Fibroblast of the conjunctiva (primary cell): ENCODE measurements at places on chromosomes 12 and 14.

DNA sequence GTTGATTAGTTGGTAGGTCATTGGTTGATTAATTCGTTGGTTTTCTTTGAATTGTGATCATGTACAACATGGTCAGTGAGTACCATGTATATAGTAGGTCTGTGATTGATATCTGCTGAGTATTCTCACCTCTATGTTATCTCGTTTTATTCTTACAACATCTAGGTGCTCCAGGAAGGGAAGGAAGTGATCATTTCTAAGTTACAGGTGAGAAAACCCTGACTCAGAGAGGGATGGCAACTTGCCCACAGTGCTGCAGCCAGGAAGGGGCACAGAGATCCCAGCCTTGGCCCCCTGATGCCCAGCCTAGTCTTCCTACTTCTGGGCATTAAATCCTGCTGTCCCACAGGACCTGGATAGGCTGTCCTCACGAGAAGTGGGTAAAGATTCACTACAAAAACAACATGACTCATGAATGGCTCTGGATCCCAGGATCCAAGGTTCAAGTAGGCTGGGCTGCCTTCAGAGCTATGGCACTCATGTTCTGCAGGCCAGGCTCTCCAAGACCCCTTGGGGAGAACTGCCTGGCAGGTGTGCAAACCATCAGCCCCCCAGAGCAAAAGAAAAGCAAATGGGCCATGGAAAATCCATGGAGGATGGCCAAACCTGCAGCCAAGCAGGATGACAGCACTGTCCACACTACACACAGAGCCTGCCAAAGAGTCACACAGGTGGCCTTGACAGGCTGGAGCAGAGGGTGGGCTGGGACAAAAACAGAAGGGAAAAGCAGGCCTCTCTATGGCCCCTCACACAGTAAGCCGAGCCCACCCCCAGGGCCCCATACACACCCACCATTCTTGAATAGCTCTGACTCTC is 146.2 kb downstream of the BCL11B start:
- no peak for DNase-seq

GRCh38 chr12:4421590-4422031 is 24.0 kb downstream of the FGF6 start:
- no peak for DNase-seq

GRCh38 chr12:62656591-62657362 is 190.2 kb downstream of the MON2 start:
- DNase-seq = no peak

DNA sequence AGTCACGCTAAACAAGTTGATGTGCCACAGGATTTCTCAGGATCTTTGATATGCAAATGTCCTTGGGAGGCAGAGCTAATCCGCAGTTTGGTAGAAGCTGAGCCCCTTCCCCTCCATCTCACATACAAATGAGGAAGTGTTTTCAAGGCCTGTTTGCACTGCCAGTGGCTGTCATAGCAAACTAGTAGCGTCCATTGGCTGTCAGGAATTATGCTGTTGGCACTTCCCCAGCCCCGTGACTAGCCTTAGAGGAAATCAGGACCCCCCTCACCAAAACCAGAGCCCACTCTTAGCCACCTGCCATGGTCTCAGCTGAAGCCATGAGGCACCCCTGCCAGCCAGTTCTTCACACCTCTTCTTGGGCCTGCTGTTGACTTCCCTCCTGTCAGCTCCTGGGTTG is 253.9 kb downstream of the CACNA1C start:
- no peak for DNase-seq

- DNase-seq = no peak
Observed at GRCh38 chr14:61503167-61503801, 181.9 kb downstream of the PRKCH start.

- DNase-seq = no peak
Observed at GRCh38 chr12:132662901-132663755, 24.0 kb downstream of the POLE start.

DNA sequence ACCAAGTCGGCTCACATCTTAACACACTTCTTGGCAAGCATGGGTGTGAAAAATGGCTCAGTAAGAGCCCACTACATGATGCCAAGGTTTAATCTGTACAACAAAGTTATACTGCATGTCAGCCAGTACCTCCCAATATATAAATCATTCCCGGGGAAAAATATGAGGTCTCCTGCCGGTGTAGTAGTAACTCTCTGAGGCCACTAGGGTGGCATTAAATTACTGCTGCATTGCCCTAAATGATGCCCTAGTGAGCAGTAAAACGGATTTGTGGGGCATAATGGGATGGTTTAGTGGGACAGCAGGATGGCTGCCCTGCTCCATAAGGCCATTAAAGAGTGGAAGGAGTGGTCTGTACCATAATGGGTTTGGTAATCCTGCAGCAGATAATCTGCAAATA is 267.7 kb downstream of the MED13L start:
- no peak for DNase-seq

GRCh38 chr14:56666294-56666693 is 86.7 kb downstream of the TMEM260 start:
- DNase-seq = no peak

DNA sequence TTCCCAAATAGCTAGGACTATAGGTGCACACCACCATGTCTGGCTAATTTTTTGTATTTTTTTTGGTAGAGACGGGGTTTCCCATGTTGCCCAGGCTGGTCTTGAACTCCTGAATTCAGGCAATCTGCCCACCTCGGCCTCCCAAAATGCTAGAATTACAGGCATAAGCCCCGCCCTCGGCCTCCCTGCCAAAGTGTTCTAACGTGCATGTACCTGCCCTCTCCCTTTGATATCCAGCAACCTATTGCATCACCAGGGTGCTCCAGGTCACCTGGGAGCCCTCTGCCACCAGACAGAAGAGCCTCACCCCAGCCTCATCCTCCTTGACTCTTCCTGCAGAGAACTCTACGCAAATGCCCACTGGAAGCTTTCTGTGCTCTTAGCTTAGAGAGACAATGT is 2.2 kb upstream of the EML1 start:
- DNase-seq = no peak

- DNase-seq = no peak
Observed at GRCh38 chr14:43249116-43249515, 1258.0 kb downstream of the FSCB start.

DNA sequence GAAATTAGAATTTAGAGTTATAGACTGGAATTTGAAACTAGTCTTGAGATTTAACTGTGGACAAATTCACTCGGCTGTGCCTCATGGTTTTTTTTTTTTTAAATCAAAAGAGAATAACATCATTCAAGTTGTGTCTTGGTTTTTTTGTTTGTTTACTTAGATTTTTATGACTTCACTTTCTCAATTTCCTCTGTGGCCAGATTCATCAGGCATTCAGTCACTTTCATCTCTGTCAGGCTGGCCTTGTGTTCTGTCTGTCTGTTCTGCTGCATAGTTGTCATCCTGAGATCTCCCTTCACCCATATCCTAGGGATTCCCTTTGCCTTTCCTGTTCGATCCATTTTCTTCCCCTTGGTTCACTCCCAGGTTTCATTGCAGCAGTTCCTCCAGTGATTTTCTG is 10.0 kb downstream of the MARK3 start:
- DNase-seq = no peak

- no peak for DNase-seq
Observed at GRCh38 chr14:88204221-88204620, 118.8 kb downstream of the KCNK10 start.

DNA sequence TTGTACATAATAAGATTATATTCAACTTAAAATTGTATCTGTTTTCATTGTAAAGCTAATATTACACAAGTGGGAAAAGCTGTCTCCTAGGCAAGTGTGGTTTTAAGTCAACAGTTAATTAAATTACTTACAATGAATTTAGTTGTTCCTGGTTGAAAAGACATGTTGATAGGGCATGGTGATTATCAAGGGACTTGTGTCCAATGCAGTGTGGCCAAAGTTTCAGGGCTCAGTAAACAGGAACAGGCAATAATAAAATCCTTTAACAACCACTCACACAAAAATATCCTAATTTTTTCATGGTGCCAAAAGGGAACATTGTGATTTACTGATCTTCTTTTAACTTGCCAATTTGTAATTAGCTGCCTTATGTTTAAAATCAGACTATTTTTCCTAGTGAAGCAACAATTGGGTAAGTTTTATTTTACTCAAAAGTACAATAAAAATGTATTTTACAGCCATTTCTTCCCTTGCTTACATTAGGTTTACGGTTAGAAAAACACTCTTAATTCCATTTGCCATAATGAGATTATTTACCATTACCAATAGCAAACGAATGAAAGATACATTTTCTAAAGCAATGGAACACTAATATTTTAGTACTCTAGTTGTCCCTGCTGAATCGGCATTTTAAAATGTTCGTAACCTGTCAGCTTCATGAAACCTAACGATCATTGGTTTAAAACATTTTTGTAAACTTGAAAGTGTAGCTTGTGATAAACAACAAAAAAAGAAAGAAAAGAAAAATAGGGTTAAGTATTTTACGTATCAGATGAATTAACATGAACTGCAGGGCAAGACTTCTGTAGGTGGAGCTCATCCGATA is 1.8 kb upstream of the WNK1 start:
- no peak for DNase-seq

- peak; percentile 54 for DNase-seq
Observed at GRCh38 chr12:1936406-1937320, 18.2 kb upstream of the CACNA2D4 start.

- DNase-seq = no peak
Observed at GRCh38 chr12:126095748-126096510, 1030.7 kb downstream of the AACS start.

- no peak for DNase-seq
Observed at GRCh38 chr12:20653871-20654270, 41.3 kb upstream of the SLCO1C1 start.

DNA sequence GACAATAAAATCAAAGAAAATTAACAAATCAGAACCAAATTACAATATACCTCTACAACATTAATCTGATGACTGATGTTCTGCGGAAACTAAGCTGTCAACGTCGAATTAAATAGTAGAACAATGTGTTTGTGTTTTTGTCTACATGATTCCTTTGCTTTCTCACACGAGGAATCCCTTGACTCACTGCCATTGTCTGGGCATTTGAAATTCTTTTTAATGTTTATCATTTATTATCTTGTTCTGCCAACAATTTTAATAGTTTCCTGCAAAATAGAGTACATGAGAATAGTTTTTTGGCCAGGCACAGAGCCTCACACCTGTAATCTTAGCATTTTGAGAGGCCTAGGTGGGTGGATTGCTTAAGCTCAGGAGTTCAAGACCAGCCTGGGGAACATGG is 76.6 kb upstream of the KRAS start:
- DNase-seq = no peak

DNA sequence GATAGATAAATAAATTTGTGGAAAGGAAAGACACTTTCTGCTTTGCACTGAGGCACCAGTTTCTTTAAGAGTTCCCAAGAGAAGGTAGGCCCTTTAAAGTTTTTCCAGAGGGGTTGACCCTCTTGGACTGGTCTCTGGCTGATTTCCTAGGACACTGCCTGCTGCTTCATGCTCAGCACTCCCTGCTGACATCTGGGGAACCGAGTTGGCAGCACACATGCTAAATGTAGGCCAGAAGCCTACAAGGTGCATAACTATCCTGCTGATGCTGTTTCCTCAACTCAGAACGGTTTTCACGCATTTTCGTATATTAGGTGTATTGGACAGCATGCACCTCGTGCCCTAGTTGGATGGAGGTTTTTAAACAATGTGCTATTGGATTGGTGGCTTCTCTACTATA is 887.2 kb upstream of the SEL1L start:
- DNase-seq = no peak

DNA sequence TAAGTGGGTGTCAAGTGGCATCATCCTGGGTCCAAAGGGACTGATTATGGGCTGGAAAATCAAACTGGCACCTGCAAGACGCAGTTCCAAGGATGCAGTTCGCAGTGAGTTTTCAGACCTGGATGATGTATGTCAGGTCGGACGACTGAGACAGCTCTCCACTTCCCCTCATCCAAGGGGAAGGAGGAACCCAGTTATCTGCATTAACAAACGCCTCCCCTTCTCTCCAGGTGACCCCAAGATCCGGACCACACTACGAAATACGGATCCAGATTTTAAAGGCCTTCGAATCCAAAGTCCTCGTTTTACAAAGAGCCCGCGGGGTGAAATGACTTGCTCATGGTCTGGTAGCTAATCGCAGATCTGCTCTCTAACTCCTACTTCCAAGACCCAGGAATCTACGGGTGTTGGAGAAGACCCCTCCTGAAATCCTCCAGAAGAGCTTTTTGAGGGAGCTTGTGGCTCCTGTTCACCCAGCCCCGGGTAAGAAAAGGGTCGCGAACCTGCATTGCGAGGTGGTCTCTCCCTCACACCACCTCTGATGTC is 460 bp upstream of the SYNE2 start:
- no peak for DNase-seq

DNA sequence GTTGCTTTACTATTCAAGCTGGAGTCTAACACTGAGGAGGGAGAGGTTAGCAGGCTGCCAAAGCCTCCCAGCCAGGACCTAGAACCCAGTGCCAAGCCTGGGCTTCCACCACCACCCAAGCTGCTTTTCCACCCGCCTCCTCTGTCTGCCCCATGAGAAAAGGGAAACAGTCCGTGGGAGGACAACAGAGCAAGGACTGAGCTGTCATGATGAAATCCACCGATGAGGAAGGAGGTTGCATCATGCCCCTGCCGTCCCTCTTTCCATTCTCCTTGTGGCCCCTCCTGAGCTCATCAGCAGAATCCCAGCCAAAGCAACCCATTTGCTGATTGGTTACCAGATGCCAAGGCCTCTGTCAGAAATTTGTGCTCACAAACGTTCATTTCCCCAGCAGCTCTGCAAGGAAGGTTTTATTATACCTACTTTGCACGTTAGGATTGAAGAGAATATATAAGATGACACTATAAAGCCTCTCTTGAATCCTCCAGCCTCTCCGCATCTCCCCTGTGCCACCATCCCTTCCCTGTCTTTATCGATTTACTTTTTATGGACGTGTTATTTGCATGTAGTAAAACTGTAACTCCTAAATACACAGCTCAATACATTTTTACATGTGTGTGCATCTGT is 6.3 kb upstream of the SERPINA1 start:
- peak; percentile 68 for DNase-seq

DNA sequence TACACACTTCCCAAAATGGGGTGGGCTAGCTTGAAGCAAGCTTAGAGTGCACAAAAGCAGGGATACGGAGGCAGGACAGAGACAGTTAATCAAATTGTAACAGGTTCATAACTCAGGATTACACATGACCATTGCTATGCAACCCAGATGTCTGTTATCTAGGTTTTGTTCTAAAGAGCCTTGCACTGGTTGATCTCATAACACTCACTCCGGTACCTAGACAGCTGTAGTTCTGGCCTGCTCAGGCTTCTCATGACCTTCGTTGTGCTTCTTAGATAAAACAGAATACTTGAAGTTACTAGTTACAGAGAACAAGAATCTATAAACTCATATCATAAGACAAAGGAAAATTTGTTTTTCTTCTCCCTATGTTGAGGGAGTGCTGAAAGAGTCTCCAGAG is 983.4 kb downstream of the TMEM121 start:
- DNase-seq = no peak
